Heart right ventricle (tissue), 16 donors: ENCODE measurements at places on chromosomes 1 and 21. TPM values are rescaled to one million over a fixed set of nuclear protein-coding genes. Genes with fewer than 3 reads are reported as not detected.
A peak's percentile ranks its signal among the peaks of the same experiment; 100 is the strongest.

- DNase-seq, result no peak
- peaks cover 6% of the 10 kb centered on the region for H3K4me1 ChIP-seq
- no peaks in the 10 kb centered on the region for H3K36me3 ChIP-seq
- H3K27ac ChIP-seq, result peak overlapping the region; percentile 87
- no peak overlapping the region for H3K4me3 ChIP-seq
Measured at GRCh38 chr1:170415710-170416372, 116.1 kb upstream of the GORAB start.

- no peak for DNase-seq
- H3K4me3 ChIP-seq, result no peak overlapping the region
- H3K27ac ChIP-seq, result peak overlapping the region; percentile 59
- no peaks in the 10 kb centered on the region for H3K27me3 ChIP-seq
- no peaks in the 10 kb centered on the region for H3K36me3 ChIP-seq
Measured at GRCh38 chr1:91736146-91736714, 149.7 kb downstream of the TGFBR3 start.

- DNase-seq, result peak; percentile 35
- H3K4me3 ChIP-seq, result no peak overlapping the region
- no peaks in the 10 kb centered on the region for H3K36me3 ChIP-seq
- no peaks in the 10 kb centered on the region for H3K27me3 ChIP-seq
- H3K4me1 ChIP-seq, result no peaks in the 10 kb centered on the region
- no peak overlapping the region for H3K27ac ChIP-seq
Measured at GRCh38 chr1:160006312-160006940, 25.4 kb downstream of the PIGM start.

CD48 gene
- total RNA-seq, result 0.68 TPM

DNA sequence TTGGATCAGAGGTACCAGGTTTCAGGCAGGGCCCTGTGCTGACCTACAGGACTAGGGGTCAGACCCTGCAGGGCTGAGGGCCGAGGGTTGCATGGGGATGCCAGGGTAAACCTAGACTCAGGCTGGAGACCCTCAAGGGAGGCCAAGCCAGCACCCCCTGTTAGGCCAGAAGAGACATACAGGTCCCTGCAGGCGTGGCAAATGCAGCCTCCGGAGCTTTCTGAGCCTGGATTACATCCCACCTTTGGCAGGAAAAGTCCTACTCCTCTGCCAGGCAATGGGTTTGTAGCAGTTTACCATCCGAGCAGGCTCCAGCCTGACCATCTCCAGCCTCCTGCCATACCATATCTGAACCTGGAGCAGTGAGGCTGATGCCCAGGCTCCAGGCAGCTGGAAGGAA is 425.3 kb downstream of the NPHP4 start:
- DNase-seq, result no peak
- no peak overlapping the region for H3K27ac ChIP-seq
- H3K36me3 ChIP-seq, result no peaks in the 10 kb centered on the region
- no peak overlapping the region for H3K4me3 ChIP-seq

DNA sequence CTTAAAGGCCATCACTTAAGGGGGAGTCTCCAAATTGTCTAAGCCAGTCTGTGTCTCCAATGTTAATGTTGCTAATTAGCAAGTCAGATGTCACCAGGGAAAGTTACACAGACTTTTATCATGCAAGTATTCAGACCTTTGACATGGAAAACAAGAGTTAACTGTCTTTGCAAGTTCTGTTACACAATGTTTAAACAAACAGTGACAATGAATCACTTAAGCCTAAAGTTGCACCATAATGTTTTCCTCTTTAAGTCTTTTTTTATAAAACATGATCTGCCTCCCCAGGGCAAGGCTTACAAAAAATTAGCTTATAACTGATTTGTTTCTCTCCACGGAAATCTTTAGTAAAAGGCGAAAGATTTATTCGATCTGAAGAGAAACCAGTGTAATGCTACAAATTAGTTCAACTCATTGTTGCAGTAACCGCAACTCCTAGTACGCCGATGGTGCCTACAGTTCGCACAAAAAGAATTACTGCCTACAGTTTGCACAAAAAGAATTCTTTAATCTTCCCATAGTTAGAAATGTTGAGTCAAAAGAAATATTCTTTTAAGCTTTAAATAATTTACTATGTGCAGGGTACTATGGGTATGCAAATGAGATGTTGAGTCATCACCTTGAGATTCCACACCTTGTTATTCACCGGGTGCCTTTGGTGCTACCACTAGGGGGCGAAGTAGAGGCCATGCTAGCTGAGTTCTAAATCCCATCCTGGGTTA is 45.3 kb downstream of the HHAT start:
- no peaks in the 10 kb centered on the region for H3K27me3 ChIP-seq
- no peak overlapping the region for H3K27ac ChIP-seq
- no peak overlapping the region for H3K4me3 ChIP-seq
- no peak for DNase-seq
- no peaks in the 10 kb centered on the region for H3K4me1 ChIP-seq
- H3K36me3 ChIP-seq, result no peaks in the 10 kb centered on the region

- H3K27me3 ChIP-seq, result peaks cover 12% of the 10 kb centered on the region
- peak overlapping the region; percentile 63 for H3K27ac ChIP-seq
- no peaks in the 10 kb centered on the region for H3K36me3 ChIP-seq
- DNase-seq, result peak; percentile 16
Measured at GRCh38 chr1:223364685-223365382, 858 bp upstream of the SUSD4 start.

LORICRIN gene
- not detected for total RNA-seq

S100A16 gene
- 40.6 TPM for total RNA-seq

TNFRSF18 gene
- not detected for total RNA-seq

GRCh38 chr1:169588785-169589485 is 2.7 kb upstream of the F5 start:
- no peak overlapping the region for H3K27ac ChIP-seq
- DNase-seq, result no peak
- H3K4me3 ChIP-seq, result no peak overlapping the region
- peaks cover 10% of the 10 kb centered on the region for H3K4me1 ChIP-seq
- H3K27me3 ChIP-seq, result no peaks in the 10 kb centered on the region
- H3K36me3 ChIP-seq, result no peaks in the 10 kb centered on the region

GRCh38 chr1:30589083-30589482 is 134.3 kb downstream of the MATN1 start:
- no peaks in the 10 kb centered on the region for H3K36me3 ChIP-seq
- no peak for DNase-seq
- peaks cover 25% of the 10 kb centered on the region for H3K27me3 ChIP-seq
- no peaks in the 10 kb centered on the region for H3K4me1 ChIP-seq

- peak overlapping the region; percentile 70 for H3K27ac ChIP-seq
- no peak overlapping the region for H3K4me3 ChIP-seq
- H3K36me3 ChIP-seq, result no peaks in the 10 kb centered on the region
- DNase-seq, result no peak
Measured at GRCh38 chr1:205582046-205582445, 49.8 kb downstream of the ELK4 start.

ITGB2 gene
- total RNA-seq, result 8.8 TPM

DNA sequence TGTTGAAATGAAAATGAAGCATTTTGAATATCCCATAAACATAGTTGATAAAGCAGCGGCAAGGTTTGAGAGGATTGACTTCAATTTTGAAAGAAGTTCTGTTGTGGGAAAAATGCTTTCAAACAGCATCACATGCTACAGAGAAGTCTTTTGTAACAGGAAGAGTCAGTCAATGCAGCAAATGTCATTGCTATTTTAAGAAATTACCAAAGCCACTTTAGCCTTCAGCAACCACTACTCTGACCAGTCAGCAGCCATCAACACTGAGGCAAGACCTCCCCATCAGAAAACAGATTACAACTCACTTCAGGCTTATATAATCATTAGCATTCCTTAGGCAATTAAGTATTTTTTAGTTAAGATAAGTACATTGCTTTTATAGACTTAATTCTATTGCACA is 33.8 kb upstream of the FCRL3 start:
- no peak overlapping the region for H3K4me3 ChIP-seq
- H3K27me3 ChIP-seq, result no peaks in the 10 kb centered on the region
- H3K27ac ChIP-seq, result no peak overlapping the region
- no peaks in the 10 kb centered on the region for H3K36me3 ChIP-seq
- no peak for DNase-seq

GRCh38 chr1:157033357-157033876 is 12.1 kb downstream of the ARHGEF11 start:
- peaks cover 22% of the 10 kb centered on the region for H3K4me1 ChIP-seq
- H3K27ac ChIP-seq, result no peak overlapping the region
- no peaks in the 10 kb centered on the region for H3K27me3 ChIP-seq
- H3K36me3 ChIP-seq, result no peaks in the 10 kb centered on the region
- H3K4me3 ChIP-seq, result no peak overlapping the region
- DNase-seq, result no peak

GRCh38 chr21:25039461-25040380 is 567.6 kb downstream of the MRPL39 start:
- H3K27ac ChIP-seq, result no peak overlapping the region
- H3K4me1 ChIP-seq, result no peaks in the 10 kb centered on the region
- H3K27me3 ChIP-seq, result no peaks in the 10 kb centered on the region
- no peaks in the 10 kb centered on the region for H3K36me3 ChIP-seq
- no peak overlapping the region for H3K4me3 ChIP-seq
- no peak for DNase-seq

OR2AK2 gene
- total RNA-seq, result not detected

DNA sequence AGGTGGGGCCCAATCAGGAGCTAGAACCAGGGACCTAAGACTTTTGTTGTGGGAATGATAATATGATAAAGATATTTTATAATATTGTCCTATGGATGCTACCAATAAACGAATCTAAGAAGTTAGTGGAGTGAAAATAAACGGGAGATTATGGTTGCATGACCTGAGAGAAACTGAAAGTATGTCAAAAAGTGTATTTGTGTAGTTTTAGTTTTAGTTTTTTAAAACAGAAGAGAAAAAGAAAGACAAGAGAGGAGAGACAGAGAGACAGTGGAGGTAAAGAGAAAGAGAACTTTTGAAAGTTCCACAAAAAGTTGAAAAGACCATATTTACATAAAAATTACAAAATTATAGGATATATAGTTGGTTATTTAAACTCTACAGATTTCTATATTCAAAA is 64.1 kb upstream of the TMPRSS15 start:
- no peak for DNase-seq
- H3K27me3 ChIP-seq, result no peaks in the 10 kb centered on the region
- H3K4me1 ChIP-seq, result no peaks in the 10 kb centered on the region
- H3K36me3 ChIP-seq, result no peaks in the 10 kb centered on the region

HMCN1 gene
- total RNA-seq, result 9.7 TPM

DNA sequence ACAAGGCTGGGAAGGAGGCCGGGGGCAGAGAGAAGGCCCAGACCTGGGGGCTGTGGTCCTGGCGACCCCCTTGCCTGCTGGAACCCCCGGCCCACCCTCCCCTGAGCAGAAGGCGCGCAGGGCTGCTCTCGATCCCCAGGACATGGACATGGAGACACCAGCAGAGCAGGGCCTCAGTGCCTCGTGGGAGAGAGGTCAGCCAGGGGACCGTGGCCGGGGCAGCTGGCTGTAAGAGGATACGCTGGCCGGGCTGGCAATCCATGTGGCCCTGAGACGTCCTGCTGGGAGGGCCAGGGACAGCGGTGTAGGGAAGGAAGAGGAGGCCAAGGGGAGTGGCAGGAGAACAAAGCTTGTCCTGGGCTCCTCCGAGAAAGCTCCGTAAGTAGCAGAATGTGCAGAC is 132.2 kb downstream of the CASZ1 start:
- peaks cover 5% of the 10 kb centered on the region for H3K36me3 ChIP-seq
- peak overlapping the region; percentile 86 for H3K27ac ChIP-seq
- H3K4me3 ChIP-seq, result no peak overlapping the region
- peaks cover 62% of the 10 kb centered on the region for H3K4me1 ChIP-seq

- H3K27ac ChIP-seq, result no peak overlapping the region
- DNase-seq, result no peak
- no peak overlapping the region for H3K4me3 ChIP-seq
- no peaks in the 10 kb centered on the region for H3K36me3 ChIP-seq
- no peaks in the 10 kb centered on the region for H3K4me1 ChIP-seq
Measured at GRCh38 chr1:245074232-245074747, 80.5 kb upstream of the KIF26B start.

DNA sequence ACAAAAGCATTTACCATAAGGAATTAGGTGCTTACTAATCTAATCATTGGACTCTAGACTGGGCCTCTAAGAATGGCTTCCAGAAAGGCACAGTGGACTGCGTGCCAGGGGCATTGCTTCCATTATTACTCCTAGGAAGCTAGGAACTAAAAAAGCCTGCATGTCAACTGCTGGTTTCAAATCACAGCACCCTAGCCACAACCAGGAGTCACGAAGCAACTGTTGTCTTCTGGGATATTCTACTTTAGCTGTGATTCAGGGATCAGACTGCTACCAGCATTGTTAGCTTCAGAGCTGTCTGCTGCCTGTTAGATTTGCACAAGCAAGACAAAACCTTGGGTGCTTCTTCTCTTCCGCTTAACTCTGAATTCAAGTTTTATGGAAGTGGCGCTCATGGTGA is 38.3 kb downstream of the DNM3 start:
- no peak overlapping the region for H3K4me3 ChIP-seq
- no peak overlapping the region for H3K27ac ChIP-seq
- no peaks in the 10 kb centered on the region for H3K4me1 ChIP-seq
- no peaks in the 10 kb centered on the region for H3K36me3 ChIP-seq
- DNase-seq, result no peak
- H3K27me3 ChIP-seq, result no peaks in the 10 kb centered on the region

DNA sequence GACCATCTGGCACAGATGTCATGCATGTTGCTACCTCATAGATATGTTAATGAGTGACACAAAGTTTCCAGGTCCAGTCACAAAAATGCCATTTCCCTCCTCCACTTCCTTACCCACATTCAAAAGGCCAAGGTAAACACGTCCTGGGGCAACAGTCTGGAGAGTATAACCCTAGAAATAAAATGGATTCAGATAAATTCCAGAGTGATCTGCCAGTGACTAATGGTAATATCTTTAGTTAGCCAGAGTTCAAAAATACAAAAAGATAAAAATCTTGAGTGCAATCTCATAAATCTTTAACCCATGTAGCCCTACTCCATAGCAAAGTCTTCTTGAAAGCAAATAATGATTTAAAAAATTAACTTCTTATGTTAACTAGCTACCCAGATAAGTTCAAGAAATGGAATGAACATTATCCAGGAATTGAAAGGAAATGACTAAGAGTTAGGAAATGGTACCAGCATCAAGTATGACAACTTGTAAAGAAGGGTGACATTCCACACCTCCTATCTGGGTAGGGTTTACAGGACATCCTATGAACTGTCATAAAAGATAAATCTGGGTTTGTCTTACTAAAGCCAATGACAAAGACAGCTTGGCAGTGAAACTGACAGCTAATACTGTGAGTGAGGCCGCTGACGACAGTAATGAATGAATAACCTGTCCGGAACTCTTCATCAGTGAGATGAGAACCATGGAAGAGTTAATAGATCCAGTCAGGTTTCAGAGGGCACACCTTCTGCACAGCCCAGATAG is 18.1 kb downstream of the RGS2 start:
- H3K27ac ChIP-seq, result no peak overlapping the region
- H3K4me1 ChIP-seq, result no peaks in the 10 kb centered on the region
- H3K27me3 ChIP-seq, result no peaks in the 10 kb centered on the region
- no peak for DNase-seq
- H3K4me3 ChIP-seq, result no peak overlapping the region

GPR161 gene
- 2.6 TPM for total RNA-seq
